ENCODE measurements at places on chromosomes 5 and 9.
A peak's percentile ranks its signal among the peaks of the same experiment; 100 is the strongest.

DNA sequence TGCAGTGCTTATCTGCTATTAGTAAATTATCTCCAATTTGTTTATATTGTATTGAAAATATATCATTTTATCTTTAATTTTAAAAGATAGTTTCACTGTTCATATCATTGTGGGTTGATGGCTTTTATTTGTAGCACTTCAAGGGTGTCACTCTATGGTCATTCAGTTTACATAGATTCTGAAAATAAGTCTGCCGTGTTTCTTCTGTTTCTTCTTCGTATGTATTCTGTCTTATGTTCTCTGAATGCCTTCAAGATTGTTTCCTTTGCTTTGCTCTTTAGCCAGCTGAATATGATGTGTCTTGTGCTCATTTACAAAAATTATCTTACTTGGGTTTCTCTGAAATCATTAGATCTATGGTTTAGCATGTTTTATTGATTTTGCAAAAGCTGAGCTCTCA is 359.9 kb downstream of the CYLC2 start:
- no peak overlapping the region for H3K4me3 ChIP-seq
- no peaks in the 10 kb centered on the region for H3K36me3 ChIP-seq
- no peak for DNase-seq
- H3K27me3 ChIP-seq: no peaks in the 10 kb centered on the region
- no peak overlapping the region for H3K27ac ChIP-seq
- no peaks in the 10 kb centered on the region for H3K4me1 ChIP-seq

GRCh38 chr5:112109331-112110007 is 309.6 kb downstream of the EPB41L4A start:
- H3K4me1 ChIP-seq: no peaks in the 10 kb centered on the region
- DNase-seq: no peak
- no peaks in the 10 kb centered on the region for H3K36me3 ChIP-seq
- no peak overlapping the region for H3K27ac ChIP-seq
- H3K27me3 ChIP-seq: peaks cover 2% of the 10 kb centered on the region

- H3K36me3 ChIP-seq: peaks cover 90% of the 10 kb centered on the region
- H3K27me3 ChIP-seq: no peaks in the 10 kb centered on the region
- H3K27ac ChIP-seq: no peak overlapping the region
Measured at GRCh38 chr5:96783326-96783725, 24.4 kb downstream of the ERAP1 start.

- H3K4me3 ChIP-seq: no peak overlapping the region
- no peak overlapping the region for H3K27ac ChIP-seq
- H3K4me1 ChIP-seq: no peaks in the 10 kb centered on the region
- H3K27me3 ChIP-seq: peaks cover 41% of the 10 kb centered on the region
- peak; percentile 25 for DNase-seq
Measured at GRCh38 chr5:116068028-116068632, 16.7 kb upstream of the COMMD10 start.

DNA sequence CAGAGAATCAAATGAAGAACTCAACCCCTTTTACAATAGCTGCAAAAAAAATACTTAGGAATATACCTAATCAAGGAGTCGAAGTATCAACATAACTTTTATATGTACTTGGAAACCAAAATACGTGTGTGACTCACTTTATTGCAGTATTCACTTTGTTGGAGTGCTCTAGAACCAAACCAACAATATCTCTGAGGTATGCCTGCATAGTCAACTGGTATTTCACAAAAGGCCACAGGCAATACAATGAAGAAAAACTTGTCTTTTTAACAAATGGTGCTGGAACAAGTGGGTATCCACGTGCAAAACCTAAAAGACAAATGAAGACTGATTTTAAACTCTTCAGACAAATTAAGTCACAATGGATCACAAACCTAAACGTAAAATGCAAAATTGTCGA is 385.7 kb downstream of the TLE1 start:
- no peaks in the 10 kb centered on the region for H3K4me1 ChIP-seq
- H3K4me3 ChIP-seq: no peak overlapping the region
- no peak overlapping the region for H3K27ac ChIP-seq
- no peaks in the 10 kb centered on the region for H3K27me3 ChIP-seq

DNA sequence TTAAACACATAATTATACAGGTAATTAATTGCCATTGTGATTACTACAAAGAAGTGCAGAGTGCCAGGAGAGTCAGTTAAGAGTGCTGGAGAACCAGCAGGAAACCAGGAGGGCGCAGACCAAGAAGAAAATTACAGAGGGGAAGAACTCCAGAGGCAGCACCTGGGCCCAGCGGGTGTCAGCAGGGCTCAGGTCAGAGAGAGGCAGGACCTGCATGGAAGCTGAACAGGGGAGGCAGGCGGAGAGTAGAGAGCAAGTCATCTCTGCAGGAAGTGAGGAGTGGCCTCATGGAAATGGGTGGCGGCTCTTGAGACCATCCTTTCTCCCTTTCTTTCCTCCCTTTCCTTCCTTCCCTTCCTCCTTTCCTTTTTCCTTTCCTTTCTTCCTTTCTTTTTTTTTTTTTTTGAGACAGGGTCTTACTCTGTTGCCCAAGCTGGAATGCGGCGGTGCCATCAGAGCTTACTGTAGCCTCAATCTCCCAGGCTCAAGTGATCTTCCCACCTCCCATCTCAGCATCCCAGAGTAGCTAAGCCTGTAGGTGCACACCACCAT is 4.0 kb upstream of the ZBTB34 start:
- H3K27me3 ChIP-seq: peaks cover 57% of the 10 kb centered on the region
- peaks cover 6% of the 10 kb centered on the region for H3K4me1 ChIP-seq
- DNase-seq: no peak
- H3K27ac ChIP-seq: no peak overlapping the region

GRCh38 chr9:118784033-118784432 is 585.2 kb downstream of the BRINP1 start:
- no peak overlapping the region for H3K27ac ChIP-seq
- H3K4me1 ChIP-seq: no peaks in the 10 kb centered on the region
- no peaks in the 10 kb centered on the region for H3K36me3 ChIP-seq
- H3K4me3 ChIP-seq: no peak overlapping the region
- DNase-seq: no peak
- no peaks in the 10 kb centered on the region for H3K27me3 ChIP-seq

DNA sequence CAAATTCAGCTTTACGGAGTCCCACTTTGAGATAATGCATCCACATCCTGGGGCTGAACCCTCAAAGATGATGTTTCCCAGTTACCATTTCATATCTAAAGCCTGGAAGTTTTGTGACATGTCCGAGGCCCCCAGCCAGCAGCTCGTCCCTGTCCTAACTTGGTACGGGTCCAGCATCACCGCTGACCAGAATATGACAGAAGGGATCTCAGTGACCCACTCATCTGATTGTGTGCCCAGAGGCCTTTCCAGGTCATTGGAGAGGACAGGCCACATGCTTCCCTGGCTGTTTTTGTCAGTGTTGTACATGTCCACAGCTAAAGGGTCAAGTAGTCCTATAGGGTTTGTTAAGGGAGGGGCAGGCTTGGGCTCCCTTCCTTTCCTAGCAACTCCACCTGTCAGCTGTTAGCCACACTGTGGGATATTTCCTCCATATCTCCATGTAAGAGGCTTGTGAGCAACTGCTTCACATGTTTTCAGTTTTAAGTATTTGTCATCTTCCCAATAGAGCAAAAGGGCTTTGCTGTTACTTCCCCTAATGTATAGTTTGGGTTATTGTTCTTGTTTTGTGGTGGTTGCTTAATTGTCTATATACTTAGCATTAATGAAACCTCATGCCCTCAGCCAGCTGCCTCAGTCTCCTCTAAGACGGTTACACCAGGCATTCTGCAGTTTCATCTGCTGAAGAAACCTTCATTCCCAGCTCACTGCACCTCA is 33.4 kb downstream of the SECISBP2 start:
- no peak for DNase-seq
- H3K4me3 ChIP-seq: no peak overlapping the region
- peaks cover 86% of the 10 kb centered on the region for H3K36me3 ChIP-seq
- H3K27me3 ChIP-seq: no peaks in the 10 kb centered on the region
- peak overlapping the region; percentile 83 for H3K27ac ChIP-seq
- peaks cover 21% of the 10 kb centered on the region for H3K4me1 ChIP-seq

- no peak for DNase-seq
- H3K4me3 ChIP-seq: no peak overlapping the region
- no peak overlapping the region for H3K27ac ChIP-seq
- H3K27me3 ChIP-seq: peaks cover 12% of the 10 kb centered on the region
Measured at GRCh38 chr9:71592400-71592799, 175.9 kb downstream of the CEMIP2 start.

GRCh38 chr9:130817914-130818313 is 17.1 kb upstream of the ABL1 start:
- DNase-seq: no peak
- H3K4me1 ChIP-seq: peaks cover 11% of the 10 kb centered on the region
- no peaks in the 10 kb centered on the region for H3K27me3 ChIP-seq
- no peak overlapping the region for H3K4me3 ChIP-seq
- no peak overlapping the region for H3K27ac ChIP-seq
- H3K36me3 ChIP-seq: peaks cover 6% of the 10 kb centered on the region

DNA sequence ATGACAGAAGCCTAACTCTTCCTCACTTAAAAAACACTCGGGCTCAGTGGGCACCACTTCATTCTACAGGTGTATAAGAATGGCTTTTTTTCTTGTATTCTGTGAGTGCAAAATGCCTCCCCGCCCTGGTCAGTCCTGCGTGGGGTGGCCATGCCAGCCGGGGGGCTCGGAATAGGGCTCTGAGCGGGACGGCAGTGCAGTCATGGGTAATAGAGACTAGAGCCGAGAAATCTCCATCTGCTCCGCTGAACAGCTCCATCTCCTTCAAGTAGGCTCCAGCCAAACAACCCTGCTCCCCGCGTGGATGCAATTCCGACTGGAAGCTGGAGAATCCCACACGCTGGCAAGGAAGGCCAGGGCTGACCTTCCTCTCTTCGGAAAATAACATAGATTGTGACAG is 317.0 kb upstream of the IRX4 start:
- no peaks in the 10 kb centered on the region for H3K27me3 ChIP-seq
- DNase-seq: no peak
- H3K4me3 ChIP-seq: no peak overlapping the region
- no peaks in the 10 kb centered on the region for H3K4me1 ChIP-seq

GRCh38 chr5:55544341-55544740 is 9.6 kb upstream of the PLPP1 start:
- peaks cover 17% of the 10 kb centered on the region for H3K27me3 ChIP-seq
- DNase-seq: no peak
- H3K4me1 ChIP-seq: peaks cover 21% of the 10 kb centered on the region
- H3K4me3 ChIP-seq: no peak overlapping the region

GRCh38 chr5:5629607-5629978 is 207.1 kb downstream of the ICE1 start:
- H3K27me3 ChIP-seq: no peaks in the 10 kb centered on the region
- DNase-seq: no peak
- no peak overlapping the region for H3K27ac ChIP-seq
- no peak overlapping the region for H3K4me3 ChIP-seq
- H3K4me1 ChIP-seq: no peaks in the 10 kb centered on the region
- no peaks in the 10 kb centered on the region for H3K36me3 ChIP-seq

DNA sequence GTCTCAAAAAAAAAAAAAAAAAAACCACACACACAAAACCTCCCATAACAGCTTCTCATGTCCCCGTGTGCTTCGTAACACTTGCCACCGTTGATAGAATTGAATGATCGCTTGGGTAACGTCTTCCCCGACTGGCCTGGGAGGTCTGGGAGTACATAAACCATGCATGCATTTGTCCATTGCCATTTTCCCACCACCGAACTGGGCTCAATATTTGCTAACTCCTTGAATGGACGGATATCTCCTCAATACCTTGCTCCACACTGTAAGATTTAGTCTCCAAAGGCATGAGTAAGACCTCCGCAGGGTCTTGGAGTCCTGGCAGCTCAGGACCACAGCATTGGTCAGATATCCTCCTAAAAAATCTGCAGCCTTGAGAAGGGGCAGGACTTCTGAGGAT is 3.2 kb upstream of the P4HA2 start:
- no peak for DNase-seq
- peaks cover 21% of the 10 kb centered on the region for H3K4me1 ChIP-seq
- no peak overlapping the region for H3K4me3 ChIP-seq
- peaks cover 26% of the 10 kb centered on the region for H3K27me3 ChIP-seq

GRCh38 chr5:39501397-39501796 is 76.6 kb upstream of the DAB2 start:
- no peak overlapping the region for H3K4me3 ChIP-seq
- no peaks in the 10 kb centered on the region for H3K4me1 ChIP-seq
- DNase-seq: no peak
- peaks cover 7% of the 10 kb centered on the region for H3K27me3 ChIP-seq

DNA sequence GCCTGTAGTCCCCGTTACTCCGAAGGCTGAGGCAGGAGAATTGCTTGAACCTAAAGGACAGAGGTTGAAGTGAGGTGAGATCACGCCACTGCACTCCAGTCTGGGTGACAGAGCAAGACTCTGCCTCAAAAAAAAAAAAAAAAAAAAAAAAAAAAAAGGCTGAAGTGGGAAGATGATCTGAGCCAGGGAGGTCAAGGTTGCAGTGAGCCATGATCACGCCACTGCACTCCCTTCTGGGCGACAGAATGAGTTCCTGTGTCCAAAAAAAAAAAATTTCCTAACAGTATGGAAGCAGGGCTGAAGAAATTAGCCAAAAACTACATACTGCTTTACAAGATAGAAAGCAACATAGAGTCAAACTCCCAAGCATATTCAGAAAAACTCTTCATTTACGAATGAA is 132.8 kb downstream of the CPLANE1 start:
- DNase-seq: no peak
- peaks cover 26% of the 10 kb centered on the region for H3K4me1 ChIP-seq
- H3K27ac ChIP-seq: no peak overlapping the region

DNA sequence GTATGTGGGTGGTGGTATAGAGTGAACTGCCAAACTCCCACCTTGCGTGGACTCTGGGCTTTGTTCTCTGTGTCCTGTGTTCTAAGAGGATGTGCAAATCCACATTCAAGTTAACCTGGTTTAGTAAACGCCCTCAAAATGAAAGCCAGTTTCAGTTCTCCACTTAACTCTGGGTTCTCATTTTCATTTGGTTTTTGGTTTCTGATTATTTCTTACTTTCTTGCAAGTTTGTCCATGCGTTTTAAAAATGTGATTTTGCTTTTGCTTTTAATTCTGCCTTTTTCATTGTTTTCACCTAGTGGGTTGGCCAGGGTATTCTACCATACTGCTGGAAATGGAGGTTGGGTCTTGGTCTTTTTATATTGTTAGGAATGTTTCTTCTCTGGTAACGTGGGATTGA is 38.2 kb downstream of the GALNT10 start:
- no peak overlapping the region for H3K4me3 ChIP-seq
- H3K36me3 ChIP-seq: peaks cover 52% of the 10 kb centered on the region
- no peaks in the 10 kb centered on the region for H3K27me3 ChIP-seq
- no peak for DNase-seq
- peak overlapping the region; percentile 56 for H3K27ac ChIP-seq
- H3K4me1 ChIP-seq: peaks cover 38% of the 10 kb centered on the region

DNA sequence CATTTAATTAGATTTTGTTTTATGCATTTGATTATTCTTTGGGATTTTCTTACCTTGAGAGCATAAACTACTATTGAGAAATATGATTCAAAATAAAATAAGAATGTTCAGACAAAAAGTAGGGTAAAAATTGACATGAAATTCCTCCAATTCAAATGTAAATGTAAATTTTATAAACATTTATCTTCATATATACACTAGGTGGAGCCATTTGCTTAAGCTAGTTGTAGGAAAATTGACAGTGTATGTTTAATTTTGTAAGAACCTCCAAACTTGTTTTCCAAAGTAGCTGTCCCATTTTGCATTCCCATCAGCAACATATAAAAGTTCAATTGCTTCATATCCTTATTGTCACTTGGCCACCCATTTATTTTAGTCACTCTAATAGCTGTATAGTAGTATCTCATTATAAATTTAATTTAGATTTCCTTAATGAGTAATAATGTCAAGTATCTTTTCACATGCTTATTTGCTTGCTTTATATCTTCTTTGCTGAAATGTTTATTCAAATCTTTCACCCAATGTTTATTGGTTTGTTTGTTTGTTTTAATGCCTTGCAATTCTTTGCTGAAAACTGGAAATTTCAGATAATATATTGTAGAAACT is 37.6 kb upstream of the SLCO6A1 start:
- no peak overlapping the region for H3K27ac ChIP-seq
- H3K4me3 ChIP-seq: no peak overlapping the region
- H3K27me3 ChIP-seq: peaks cover 7% of the 10 kb centered on the region
- DNase-seq: no peak
- no peaks in the 10 kb centered on the region for H3K4me1 ChIP-seq
- H3K36me3 ChIP-seq: no peaks in the 10 kb centered on the region

Data from activated CD4-positive, alpha-beta memory T cell treated with anti-CD3 and anti-CD28 coated beads, Interleukin-2, amount 10 ng/mL, durations not matched to agents 7 days and 5 days (primary cell).